ENCODE measurements at places on chromosomes 11 and 22.

GRCh38 chr11:18265949-18266348 lies at the start of gene SAA1:
Gene SAA1, plus strand, starts transcription at chr11:18266264. Its CDS starts 624 bp downstream, at chr11:18266888.
- DNase-seq, result no peak

DNA sequence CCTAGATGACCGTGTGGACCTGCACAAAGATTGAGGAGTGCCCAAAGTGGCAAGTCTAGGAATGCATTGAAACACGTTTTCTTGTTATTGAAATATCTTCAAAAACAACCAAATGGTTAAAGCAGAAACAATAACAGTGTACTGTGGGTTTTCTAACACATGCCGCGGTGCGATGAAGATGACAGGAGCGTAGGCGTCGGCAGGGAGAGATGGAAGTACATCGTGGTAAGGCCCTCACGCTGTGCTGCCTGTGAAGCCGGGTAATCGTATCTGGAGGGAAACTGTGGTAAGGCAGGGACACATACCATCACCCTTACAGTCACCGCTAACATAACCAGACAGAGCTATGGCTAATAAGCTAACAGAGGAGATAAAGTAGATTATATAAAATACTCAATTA lies 261.4 kb downstream of the TBC1D22A start:
- no peak for DNase-seq

DNA sequence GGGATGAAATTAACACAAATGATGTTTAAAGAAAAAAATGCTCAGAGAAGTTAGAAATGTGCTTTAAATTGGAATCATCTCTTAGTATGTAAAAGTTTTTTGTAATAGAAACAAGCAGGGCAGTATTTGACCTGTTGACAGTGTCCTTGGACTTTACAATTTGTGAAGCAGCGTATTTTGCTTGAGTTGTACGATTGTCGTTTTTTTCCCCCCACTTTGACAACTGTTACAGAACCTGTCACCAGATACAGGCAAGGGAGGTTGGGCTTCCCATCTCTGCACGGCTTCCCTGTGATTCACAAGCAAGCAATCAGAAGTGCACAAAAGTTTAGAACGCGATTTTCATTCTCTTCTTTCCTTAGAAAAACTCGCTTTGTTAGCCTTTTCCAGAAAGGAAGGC lies 8.9 kb downstream of the PPARA start:
- no peak for DNase-seq

GRCh38 chr22:19085233-19085718 lies 36.9 kb downstream of the DGCR2 start:
- no peak for DNase-seq

DNA sequence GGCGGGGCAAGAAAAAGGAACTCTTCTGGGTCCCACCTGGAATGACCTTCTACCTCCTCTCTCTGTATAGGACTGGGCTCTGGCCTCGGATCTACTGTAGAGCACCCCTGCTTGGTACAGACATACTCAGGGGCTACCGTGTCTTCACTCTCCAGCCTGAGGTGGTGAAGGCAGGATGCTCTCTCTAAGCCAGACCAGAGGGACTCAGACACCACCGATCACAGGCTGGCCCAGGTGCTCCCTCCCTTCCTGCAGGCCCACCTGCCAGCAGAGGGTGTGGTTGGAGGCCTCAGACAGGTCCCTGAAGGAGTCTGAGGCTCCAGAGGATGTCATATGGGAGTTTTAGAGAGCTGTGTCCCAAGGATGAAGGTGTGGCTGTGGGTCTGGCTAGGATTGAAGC lies 4.1 kb downstream of the NHERF4 start:
- no peak for DNase-seq

DNA sequence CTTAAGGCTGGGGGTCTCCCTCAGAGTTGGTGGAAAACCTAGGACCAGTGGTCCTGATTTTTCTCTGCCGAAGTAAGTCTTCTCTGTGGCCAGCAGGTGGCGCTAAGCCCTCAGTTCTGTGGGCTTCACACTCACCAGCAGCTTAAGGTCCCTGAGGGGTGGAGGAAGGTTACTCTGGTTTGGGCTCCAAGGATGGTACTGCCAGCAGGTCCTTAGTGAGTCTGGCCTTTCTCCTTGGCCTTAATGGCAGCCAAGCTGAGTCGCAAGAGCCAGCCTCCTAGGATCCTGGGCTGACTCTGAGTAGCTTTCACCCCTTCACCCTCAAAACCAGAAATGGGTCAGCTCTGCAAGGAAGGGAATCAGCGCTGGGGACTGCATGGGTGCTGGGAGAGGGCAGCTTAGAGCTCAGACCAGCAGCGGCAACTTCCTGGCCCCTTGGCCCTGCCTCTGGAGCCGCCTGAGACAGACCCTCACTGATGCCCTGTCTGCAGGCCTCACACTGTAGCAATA lies 4.4 kb downstream of the KCNJ11 start:
- DNase-seq, result peak; percentile 65

DNA sequence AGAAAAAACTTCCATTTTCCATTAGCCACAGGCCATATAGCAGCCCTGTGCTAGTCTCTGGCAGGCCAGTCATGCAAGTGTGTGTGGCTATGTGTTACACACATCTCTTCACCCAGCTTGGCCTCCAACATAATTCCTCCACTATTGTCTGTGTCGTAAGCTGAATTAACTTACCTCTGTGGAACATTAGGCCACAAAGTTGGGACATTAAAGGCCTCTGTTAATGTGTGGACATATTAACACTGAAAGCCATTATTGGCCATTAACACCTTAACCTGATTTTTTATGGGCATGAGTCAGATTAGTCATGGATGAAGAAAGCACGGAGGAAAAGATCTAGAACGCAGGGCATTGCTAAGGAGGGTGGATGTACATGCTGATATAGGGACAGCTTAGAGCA lies 100.1 kb downstream of the DBX1 start:
- no peak for DNase-seq

DNA sequence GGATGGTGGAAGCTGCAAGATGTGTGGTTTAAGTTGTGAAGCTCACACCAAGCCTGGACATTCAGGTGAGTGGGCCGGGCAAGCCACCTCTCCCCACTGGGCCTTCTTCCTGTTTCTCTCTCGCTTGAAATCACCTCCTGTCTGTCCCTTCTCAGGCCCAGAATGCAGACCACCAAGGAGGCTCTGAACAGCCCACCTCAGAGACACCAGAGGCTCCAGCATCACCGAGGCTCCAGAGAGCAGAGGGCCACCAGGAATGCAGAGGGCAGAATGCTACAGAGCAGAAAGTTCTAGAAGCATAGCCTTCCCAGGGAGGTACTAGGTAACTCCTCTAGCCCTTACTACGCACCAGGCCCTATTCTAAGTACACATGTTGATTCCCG lies 14.8 kb upstream of the IL2RB start:
- no peak for DNase-seq

DNA sequence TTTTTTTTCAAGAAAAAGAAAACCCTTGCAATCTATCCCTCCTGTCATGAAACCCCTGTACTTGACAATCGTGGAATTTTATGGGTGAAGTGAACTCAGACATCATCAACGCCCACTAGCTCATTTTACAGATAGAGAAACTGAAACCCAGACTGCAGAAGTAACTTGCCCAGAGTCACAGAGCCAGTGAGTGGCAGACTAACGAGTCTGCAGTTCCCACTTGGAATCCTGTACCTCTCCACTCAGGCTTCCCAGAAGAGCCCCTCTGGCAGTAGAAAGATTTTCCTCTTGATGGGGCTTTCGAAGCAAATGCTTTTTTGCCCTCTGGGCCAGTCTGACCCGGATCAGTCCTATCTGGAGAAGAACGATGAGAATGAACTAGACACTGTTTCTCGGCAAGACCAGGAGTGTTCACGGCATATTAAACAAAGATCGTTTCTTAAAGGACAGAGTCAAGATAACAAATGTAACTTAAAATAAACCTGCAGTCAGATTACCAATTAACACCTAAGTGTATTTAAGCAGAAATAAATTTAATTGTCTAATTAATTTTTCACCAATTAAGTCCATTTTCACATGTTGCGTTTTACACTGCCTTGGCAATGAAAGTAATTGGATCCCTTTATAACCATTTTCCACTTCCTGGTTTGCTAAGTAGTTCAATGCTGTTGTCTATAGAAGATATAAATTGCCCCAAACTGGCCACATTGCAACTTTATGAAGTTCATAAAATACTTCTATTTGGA lies 61.3 kb upstream of the CREB3L1 start:
- no peak for DNase-seq

GRCh38 chr11:59281177-59281576 lies 68.5 kb upstream of the MPEG1 start:
- DNase-seq, result no peak

- DNase-seq, result no peak
Measured at GRCh38 chr22:44382116-44383038, 69.6 kb upstream of the SHISAL1 start.

DNA sequence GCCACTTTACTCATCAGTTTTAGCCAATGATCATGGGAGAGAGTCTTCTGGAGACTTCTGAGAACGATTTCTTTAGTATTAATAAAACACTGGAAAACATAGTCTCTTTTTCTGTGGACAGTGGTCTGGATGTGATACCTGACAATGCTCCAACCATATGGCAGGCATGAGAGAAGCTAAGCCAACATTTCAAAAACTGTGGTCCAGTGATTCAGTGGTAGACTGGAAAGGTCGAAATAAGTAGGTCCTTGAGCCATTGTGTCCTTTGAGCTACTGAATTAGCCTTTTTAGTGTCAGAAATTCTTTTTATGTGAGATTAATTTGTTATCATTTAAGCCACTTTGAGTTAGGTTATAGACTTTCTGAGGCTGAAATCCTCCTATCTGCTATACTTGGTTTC lies 197.7 kb upstream of the CTSC start:
- no peak for DNase-seq

GRCh38 chr11:2883979-2884815 lies 1.4 kb downstream of the CDKN1C start:
- no peak for DNase-seq

- no peak for DNase-seq
Measured at GRCh38 chr11:110453684-110454354, 24.1 kb downstream of the FDX1 start.

- DNase-seq, result no peak
Measured at GRCh38 chr11:71557257-71557656, 8.1 kb upstream of the KRTAP5-10 start.

- DNase-seq, result no peak
Measured at GRCh38 chr11:126423743-126424142, 68.3 kb downstream of the ST3GAL4 start.

DNA sequence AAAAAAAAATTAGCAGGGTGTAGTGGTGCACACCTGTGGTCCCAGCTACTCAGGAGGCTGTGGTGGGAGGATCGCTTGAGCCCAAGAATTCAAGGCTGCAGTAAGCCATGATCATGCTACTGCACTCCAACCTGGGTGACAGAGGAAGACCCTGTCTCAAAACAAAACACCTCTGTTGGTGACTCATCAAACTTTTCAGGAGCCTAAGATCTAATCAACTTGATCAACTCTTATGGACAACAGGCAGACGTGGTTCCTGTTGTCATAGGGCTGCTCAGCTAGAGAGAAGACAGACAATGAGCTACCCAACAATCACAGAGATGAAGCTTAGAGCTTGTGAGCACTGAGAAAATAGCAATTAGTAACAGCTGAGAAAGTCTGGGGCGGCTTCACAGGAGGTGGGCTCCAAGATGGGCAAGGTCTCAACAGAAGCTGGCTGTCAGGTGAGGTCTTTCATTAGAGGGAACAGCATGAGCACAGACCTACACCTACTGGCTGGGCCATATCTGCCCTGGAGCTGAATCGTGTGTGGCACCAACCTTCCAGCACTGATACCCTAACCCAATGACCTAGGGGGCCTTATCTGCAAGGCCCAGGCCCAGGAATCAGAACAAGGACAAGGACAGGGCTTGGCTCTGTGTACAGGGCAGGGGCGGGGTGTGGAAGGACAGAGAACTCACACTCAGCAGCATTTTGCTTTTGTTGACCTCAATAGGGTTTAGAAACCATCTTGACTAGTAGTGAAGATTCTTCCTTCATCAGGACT lies 7.2 kb upstream of the UCP3 start:
- DNase-seq, result no peak

DNA sequence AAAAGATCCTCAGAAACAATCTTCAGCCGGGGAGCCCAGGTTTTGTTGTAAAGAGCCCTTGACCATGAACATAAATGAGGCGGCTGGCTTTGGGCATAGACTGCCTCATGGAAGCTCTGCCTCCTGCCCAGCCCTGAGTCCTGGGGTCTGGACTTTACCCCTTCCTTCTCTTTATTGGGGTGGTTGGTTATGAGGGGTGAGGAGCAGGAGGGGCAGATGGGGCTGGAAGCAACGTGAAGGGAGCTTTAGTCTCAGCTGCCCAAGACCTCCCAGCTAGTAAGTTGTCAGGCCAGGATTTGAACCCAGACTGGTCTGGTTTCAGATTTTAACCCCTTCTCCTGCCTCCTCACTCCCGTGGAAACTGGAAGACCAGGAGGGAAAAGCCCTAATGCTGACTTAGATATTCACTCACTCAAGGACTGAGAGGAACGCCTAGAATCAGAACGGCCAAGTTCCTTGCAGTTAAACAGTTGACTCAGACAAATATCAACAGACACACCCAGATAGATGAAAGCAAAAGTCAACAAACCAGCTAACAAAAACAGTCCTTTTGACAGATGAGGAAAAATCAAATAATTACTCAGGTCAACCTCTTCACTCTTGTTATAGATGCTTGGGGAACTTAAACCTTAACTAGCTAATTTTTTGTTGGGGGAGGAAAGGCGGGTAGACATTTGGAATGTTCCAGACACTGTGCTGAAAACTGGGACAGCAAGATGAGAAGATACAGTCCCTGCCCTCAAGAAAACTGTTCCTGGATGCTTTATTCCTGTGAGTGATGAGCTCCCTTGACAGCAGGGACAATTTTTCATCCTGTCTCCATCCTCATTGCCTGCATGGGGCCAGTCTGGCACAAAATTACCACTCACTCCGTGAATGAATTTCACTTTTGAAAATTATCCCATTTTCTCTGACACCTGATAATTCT lies 20.8 kb upstream of the ARRB1 start:
- no peak for DNase-seq

- DNase-seq, result no peak
Measured at GRCh38 chr22:30348809-30349208, 7.9 kb downstream of the SF3A1 start.

- DNase-seq, result no peak
Measured at GRCh38 chr11:70090961-70091381, 12.9 kb downstream of the ANO1 start.

DNA sequence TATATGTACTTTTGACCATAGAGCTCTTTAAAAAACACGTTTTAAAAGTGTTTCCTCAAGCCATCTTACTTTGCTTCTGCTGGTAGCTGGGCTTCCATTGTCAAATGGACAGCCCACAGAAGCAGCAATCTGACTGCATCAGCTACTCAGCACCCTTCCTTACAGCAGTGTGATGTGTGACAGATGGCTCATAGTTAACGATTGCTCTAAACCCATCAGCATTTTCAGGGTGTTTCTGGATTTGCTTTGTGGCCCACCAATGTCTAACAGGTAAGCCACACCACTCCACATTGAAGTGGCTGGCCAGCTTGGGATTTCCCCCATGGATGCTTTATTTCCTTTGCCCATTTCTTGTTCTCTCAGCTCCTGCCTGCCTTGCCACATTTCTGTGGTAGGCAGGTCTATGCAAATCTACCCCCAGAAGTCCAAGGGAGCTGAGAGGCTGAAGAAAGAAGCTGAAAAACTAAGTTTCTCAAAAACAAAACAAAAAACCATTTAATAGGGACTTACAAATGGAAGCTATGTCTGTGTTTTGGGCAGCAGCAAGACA lies 7.3 kb upstream of the FAR1 start:
- DNase-seq, result no peak

GRCh38 chr11:128802358-128802981 lies 64.6 kb downstream of the KCNJ1 start:
- no peak for DNase-seq

- DNase-seq, result peak; percentile 32
Measured at GRCh38 chr22:37290737-37291136, 8.4 kb downstream of the CYTH4 start.
